HFFc6 (cell line): ENCODE measurements at places on chromosomes 4 and X.

- H3K4me3 ChIP-seq, result no peak overlapping the region
- no peaks in the 10 kb centered on the region for H3K27me3 ChIP-seq
- peaks cover 10% of the 10 kb centered on the region for H3K4me1 ChIP-seq
- H3K36me3 ChIP-seq, result peaks cover 6% of the 10 kb centered on the region; the same call in 1 of the 2 replicates
- H3K27ac ChIP-seq, result peak overlapping the region; percentile 67
These were observed 13.9 kb upstream of the PPEF2 start for GRCh38 chr4:75916091-75916661.

DNA sequence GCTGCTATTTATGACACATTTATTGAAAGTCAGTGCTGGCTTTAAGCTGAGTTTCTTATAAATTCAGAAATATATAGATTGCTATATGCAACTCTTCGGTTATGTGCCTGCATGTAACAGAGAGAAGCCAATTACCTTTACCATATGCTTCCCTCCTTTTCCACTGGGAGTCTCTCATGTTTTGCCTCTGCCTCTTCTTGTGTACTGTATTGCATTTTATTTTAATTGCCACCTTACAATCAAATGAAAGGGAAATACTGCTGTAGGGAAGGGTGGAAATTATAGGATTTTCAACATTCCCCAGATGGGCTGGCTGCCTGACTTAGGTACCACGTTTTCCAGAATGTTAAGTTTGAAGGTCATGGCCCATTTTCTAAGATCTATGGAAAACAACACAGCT lies 655.4 kb upstream of the SLIT2 start:
- H3K4me1 ChIP-seq, result peaks cover 6% of the 10 kb centered on the region
- DNase-seq, result no peak
- H3K4me3 ChIP-seq, result no peak overlapping the region
- no peaks in the 10 kb centered on the region for H3K27me3 ChIP-seq
- H3K27ac ChIP-seq, result no peak overlapping the region
- H3K36me3 ChIP-seq, result no peaks in the 10 kb centered on the region

- peak overlapping the region; percentile 100; the same call in 1 of the 2 replicates for H3K4me3 ChIP-seq
- peaks cover 53% of the 10 kb centered on the region for H3K4me1 ChIP-seq
- H3K27me3 ChIP-seq, result no peaks in the 10 kb centered on the region
- H3K36me3 ChIP-seq, result peaks cover 19% of the 10 kb centered on the region
- peak; percentile 16 for DNase-seq
These were observed 2.1 kb downstream of the GSTCD start for GRCh38 chr4:105710678-105711077.

- peaks cover 2% of the 10 kb centered on the region; the same call in 1 of the 2 replicates for H3K27me3 ChIP-seq
- H3K4me3 ChIP-seq, result peak within 1 kb of the TSS; percentile 86
- DNase-seq, result peak; percentile 7
- H3K4me1 ChIP-seq, result peaks cover 12% of the 10 kb centered on the region
These were observed at the start of gene ABCG2 for GRCh38 chr4:88158489-88159228. TSS of gene ABCG2 (minus strand) at chr4:88158639. CDS start at chr4:88139995, 18,644 bp downstream.

GRCh38 chrX:39174772-39175417 lies 373.6 kb downstream of the MID1IP1 start:
- H3K4me1 ChIP-seq, result no peaks in the 10 kb centered on the region
- DNase-seq, result no peak
- H3K36me3 ChIP-seq, result no peaks in the 10 kb centered on the region
- no peak overlapping the region for H3K4me3 ChIP-seq

DNA sequence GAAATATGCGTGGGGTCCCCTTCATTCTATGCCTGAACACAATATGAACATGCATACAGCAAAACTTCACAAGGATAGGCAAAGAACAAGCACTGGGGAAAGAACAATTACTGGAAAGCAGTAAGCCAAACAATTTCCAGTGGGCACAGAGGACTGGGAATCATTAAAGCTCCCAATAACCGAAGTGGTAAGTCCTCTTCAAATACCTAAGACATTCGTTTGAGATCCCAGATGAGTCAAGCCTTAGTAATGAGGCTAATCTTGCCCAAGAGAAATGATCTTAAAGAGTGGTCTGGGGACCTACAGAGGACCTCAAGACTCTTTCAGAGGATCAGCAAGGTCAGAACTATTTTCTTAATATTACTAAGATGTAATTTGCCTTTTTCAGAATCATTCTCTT lies 28.6 kb downstream of the ANAPC10 start:
- peaks cover 5% of the 10 kb centered on the region; the same call in 1 of the 2 replicates for H3K36me3 ChIP-seq
- no peak overlapping the region for H3K4me3 ChIP-seq
- peaks cover 27% of the 10 kb centered on the region for H3K4me1 ChIP-seq
- DNase-seq, result peak; percentile 56
- no peaks in the 10 kb centered on the region for H3K27me3 ChIP-seq
- peak overlapping the region; percentile 17; the same call in 1 of the 2 replicates for H3K27ac ChIP-seq

DNA sequence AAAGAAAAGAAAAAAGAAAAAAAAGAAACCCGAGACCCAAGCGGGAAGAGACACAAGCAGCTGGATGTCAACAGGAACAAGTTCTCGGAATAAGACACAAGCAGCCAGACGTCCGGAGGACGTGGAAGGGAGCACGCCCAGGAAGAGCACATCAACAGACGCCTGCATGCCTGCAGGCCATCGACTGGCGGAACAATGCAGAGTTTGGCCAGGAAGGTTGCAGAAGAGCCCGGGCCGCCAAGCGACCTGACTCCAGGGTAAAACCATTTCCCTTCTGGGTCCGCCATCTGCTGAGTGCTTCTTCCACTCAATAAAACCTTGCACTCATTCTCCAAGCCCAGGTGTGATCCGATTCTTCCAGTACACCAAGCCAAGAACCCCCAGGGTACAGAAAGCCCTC lies 95.6 kb upstream of the PRR32 start:
- no peak for DNase-seq
- no peaks in the 10 kb centered on the region for H3K4me1 ChIP-seq
- H3K36me3 ChIP-seq, result no peaks in the 10 kb centered on the region
- no peaks in the 10 kb centered on the region for H3K27me3 ChIP-seq

DNA sequence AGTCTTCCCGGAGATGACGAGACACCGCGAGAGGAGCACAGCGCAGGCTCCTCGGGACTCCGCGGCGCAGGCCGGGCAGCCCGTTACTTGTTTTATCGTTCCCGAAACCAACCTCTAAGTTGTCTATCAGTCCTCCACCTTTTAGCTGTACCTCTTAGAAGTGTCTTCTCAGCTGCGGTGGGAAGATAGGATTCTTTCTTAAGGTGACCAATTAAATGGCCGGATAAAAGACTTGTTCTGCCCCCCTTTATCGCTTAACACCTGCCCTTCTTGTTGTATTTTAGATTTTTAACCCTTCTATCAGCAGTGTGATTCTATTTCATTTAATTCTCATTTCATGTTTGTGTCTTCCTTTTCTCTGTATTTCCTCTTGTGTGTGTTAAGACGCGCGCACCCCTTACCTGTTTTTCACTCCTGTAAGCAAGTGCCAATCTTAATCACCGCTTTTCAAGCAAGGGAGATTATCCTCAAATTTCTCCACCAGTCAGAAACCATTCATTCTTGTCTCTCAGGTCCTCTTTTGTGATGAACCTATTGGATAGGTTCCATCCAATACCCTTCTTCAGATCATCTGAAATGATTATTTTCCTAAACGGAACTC lies at the start of gene SLC9B2:
SLC9B2 (minus strand) TSS at position 15 of the 601 bp plus-strand sequence. CDS start 9,211 bp downstream, outside the sequence.
- no peak for DNase-seq
- H3K27ac ChIP-seq, result peak within 1 kb of the TSS; percentile 96
- peaks cover 44% of the 10 kb centered on the region for H3K4me1 ChIP-seq

DNA sequence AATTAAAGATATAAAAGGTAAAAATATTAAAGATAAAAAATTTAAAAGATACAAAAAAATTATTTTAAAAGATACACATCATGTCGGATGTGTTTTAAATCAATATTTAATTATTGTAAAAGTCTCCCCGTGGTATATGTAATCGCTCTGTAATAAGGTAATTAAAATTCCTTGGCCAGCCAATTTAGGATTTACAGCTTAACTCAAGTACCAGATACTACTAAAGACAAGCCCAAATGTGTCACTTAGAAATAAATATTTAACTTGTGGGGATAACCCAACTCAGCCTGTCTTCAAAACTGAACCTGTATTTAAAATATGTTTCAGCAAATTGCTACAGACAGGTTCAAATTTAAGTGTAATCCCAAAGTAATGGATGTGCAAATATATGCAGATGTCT lies 56.0 kb downstream of the GPR82 start:
- H3K36me3 ChIP-seq, result no peaks in the 10 kb centered on the region
- no peak for DNase-seq
- no peaks in the 10 kb centered on the region for H3K27me3 ChIP-seq
- no peak overlapping the region for H3K27ac ChIP-seq
- no peak overlapping the region for H3K4me3 ChIP-seq

GRCh38 chr4:141210168-141210567 lies 10.5 kb upstream of the ZNF330 start:
- 0 out of 2 replicates have a peak, but pooled peaks cover 7% of the 10 kb centered on the region for H3K4me1 ChIP-seq
- no peaks in the 10 kb centered on the region for H3K36me3 ChIP-seq
- H3K27me3 ChIP-seq, result peaks cover 3% of the 10 kb centered on the region
- no peak overlapping the region for H3K27ac ChIP-seq

DNA sequence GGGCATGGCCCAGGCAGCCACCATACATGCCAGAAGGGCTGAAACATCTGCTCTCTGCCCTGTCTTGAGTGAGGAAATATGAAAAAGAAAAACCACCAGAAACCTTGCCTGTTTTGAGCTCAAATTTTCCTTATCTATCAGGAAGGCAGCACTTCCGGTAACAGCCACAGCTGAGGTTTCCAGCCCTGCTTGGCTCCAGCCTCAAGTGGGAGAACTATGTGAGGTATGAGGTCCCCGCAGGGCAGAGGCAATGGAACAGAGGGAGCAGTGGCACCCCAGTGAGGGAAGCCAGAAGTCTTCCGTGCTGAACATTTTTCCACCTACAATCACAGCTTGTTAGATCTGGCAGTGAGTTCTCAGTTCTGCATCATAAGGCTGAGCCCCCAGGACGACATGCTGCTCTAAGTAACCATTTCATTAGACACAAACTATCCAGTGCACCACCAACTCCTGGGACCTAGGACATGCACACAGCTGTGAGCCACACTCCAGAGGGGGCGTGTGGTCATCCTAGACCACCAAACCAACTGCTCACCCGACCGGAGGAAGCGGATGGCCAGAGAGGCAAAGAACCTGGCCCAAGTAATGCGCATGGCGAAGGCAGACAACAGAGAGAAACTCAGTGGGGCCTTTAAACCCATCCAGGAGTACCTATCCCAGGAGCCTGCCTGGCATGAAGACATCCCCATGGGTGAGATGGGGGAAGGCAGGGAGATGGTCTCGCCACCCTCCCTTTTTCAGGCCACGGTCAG lies 22.6 kb downstream of the WDR1 start:
- peaks cover 62% of the 10 kb centered on the region for H3K36me3 ChIP-seq
- H3K4me3 ChIP-seq, result peak overlapping the region; percentile 82
- peaks cover 72% of the 10 kb centered on the region for H3K4me1 ChIP-seq
- DNase-seq, result peak; percentile 96
- peaks cover 37% of the 10 kb centered on the region for H3K27me3 ChIP-seq

DNA sequence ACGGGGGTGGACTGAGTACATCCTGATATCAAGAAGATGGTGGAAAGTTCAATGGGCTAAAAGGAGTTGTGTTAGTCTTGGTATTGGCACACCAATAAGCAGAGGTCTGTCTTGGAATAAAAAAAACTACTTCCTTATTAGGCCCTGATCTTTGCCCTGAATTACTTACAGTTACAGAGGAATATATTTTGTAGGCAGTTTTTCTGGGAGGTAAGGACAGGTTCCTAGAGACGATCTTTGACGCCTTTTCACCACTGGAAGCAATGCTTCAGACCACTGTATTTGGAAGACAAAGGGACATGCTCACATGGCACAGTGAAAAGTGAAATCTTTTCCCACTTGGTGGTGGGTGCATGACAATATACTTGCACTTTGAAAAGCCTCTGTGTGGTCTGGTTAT lies 618 bp upstream of the XK start:
- no peak overlapping the region for H3K4me3 ChIP-seq
- no peaks in the 10 kb centered on the region; the same call in 1 of the 2 replicates for H3K27me3 ChIP-seq
- H3K4me1 ChIP-seq, result no peaks in the 10 kb centered on the region; the same call in 1 of the 2 replicates
- H3K36me3 ChIP-seq, result no peaks in the 10 kb centered on the region

DNA sequence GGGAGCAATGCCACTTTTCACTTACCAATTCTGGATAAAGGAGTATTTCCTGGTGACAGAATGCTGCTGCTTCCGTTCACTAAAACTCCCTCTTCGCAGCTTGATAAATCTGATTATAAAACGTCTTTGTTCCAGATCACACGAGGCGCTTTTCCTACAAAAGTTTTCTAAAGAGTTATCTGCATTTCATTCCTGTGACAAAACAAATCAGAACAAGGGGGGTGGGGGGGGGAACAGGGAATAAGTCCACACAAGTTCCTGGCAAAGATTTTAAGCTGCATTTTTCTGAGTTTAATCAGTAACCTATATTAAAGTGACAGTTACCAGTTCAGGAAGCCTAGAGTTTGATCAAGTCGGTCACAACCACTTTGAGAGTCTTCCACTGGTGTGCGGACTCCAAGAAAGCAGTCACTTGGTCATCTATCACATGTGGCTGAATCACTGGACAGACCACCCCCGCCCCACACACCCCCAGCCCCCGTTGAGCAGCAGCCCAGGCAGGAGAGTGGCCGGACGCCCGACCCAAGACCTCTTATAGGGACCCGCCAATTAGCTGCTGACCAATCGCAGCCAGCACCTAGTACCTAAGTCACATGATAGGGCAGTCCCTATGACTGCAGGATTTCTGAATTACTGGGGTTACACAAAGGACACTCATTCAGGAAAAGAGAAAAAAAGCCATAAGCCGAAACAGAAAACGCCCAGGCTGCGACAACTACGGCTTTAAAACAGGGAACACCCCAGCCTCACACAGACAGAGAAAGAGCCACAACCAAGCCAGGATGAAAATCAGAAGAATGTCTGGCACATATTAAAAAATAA lies 569.3 kb upstream of the DIPK2B start:
- peak overlapping the region; percentile 99 for H3K27ac ChIP-seq
- H3K4me3 ChIP-seq, result peak overlapping the region; percentile 97
- peak; percentile 94 for DNase-seq
- H3K36me3 ChIP-seq, result peaks cover 60% of the 10 kb centered on the region

GRCh38 chr4:146370841-146371240 lies 150.9 kb downstream of the SLC10A7 start:
- peak overlapping the region; percentile 18; the same call in 1 of the 2 replicates for H3K4me3 ChIP-seq
- no peaks in the 10 kb centered on the region for H3K36me3 ChIP-seq
- H3K27ac ChIP-seq, result peak overlapping the region; percentile 39
- no peaks in the 10 kb centered on the region for H3K27me3 ChIP-seq
- peak; percentile 69 for DNase-seq
